ENCODE measurements at places on chromosomes 6 and 20.

GRCh38 chr6:98769546-98769945, 64.8 kb upstream of the POU3F2 start:
- DNase-seq, result peak; percentile 21

DNA sequence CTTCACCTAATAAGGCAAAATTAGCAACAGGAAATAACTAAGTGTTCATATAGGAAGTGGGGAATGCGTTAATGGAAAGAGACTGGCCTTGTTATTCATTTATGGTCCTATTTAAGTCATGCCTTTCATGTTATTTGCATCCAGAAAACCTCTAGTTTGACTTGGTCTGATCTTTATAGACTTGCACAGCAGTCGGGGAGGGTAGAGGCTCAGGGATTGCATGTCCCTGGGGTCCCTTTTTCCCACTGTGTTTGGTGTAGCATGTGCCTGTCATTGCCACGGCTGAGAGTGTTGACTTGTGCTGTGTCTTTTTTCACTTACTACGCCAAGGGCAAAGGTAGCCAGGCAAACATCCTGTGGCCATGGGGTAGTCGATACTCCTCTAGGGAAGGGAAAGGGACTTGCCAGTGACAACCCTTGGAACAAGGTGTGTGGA, 105.4 kb upstream of the RIN2 start:
- peak; percentile 5 for DNase-seq

GRCh38 chr6:15096894-15097837, 148.7 kb upstream of the JARID2 start:
- DNase-seq, result no peak

GRCh38 chr6:154429711-154430110, 73.1 kb upstream of the IPCEF1 start:
- no peak for DNase-seq

- no peak for DNase-seq
These were observed 122.9 kb upstream of the AFDN start for GRCh38 chr6:167703781-167704180.

DNA sequence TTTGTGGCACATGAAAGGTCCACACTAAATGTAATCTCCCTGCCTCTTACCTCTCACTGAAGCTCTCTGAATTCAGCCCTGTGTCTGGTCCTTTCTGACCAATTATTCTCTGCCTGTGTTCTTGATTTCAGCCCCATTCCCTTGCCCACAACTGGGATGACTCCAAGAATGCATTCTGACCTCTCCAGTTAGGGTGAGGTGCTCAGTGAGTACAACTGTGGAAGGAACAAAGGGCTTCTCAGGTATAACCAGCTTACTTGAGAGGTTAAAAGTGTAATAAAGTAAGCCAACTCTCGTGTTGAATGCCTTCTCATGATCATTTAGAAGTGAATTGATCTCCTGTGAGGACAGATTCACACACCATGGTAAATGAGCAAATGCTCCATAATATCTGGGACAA, 88.1 kb downstream of the GCLC start:
- DNase-seq, result no peak

DNA sequence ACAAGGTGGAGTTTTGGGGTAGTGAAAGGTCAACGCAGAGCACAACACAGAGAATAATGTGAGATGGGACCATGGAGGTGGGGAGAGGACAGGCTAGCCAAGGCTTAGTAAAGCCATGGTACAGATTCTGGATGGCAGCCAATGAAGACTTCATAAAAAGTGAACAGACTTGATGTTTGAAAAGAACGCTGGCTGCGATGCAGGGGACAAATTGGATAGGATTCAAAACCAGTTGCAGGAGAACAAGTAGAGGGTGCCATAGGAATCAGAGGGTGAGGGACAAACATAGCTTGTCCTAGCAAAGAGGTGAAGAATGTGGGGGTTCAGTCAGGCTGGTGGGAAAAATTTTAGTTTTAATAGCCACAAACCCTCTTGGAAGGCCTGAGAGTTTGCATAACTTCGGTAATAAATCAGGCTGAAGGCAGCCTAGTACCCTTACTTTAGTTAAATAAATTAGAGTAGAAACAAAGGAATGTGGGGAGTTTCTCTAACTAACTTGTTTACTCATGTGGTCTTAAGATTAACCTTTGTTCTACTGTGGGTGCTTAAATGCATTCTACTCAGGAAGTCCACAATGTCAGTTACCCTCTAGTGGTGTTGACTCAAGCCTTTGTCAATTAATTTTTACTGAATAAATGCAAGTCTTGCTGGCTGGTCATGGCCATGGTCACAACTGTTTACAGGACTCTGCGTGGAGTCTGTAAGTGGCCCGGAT, 216.4 kb downstream of the C6orf118 start:
- DNase-seq, result no peak

GRCh38 chr6:125019918-125020317, 57.7 kb downstream of the RNF217 start:
- DNase-seq, result no peak

DNA sequence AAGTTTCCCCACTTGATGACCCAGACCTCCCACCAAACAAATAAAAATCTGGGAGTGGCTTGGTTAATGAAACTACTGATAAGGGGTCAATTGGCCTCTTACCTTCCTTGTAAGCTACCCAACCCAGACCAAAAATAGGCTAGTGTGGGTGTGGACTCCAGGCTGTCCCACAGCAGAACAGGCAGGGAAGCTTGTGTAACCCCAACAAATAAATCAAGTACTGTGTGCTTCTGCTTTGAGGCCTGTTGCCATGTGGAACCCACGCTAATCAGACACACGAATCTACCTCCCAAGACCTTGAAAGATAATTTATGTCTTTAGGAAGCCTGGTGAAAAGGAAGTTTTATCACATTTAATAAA, 33.7 kb upstream of the PAQR8 start:
- DNase-seq, result no peak

DNA sequence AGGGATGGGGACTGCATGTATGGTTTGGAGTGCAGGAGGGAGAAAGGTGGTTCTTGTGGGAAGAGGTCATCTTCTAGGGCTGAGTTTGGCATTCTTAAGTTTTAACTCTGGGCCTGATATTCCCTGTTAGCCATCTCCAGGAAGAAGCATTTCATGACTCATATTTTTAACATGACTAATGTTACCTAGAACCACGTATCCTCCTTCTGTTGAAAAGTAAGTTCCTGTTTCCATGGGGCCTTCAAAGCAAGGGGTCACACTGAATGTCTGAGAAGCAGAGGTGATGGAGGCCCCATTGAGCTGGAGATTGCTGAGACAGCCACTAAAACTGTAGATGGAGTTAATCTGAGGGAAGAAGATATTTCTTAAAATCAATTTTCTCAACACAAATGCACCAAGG, 30.2 kb downstream of the FAM229B start:
- no peak for DNase-seq

DNA sequence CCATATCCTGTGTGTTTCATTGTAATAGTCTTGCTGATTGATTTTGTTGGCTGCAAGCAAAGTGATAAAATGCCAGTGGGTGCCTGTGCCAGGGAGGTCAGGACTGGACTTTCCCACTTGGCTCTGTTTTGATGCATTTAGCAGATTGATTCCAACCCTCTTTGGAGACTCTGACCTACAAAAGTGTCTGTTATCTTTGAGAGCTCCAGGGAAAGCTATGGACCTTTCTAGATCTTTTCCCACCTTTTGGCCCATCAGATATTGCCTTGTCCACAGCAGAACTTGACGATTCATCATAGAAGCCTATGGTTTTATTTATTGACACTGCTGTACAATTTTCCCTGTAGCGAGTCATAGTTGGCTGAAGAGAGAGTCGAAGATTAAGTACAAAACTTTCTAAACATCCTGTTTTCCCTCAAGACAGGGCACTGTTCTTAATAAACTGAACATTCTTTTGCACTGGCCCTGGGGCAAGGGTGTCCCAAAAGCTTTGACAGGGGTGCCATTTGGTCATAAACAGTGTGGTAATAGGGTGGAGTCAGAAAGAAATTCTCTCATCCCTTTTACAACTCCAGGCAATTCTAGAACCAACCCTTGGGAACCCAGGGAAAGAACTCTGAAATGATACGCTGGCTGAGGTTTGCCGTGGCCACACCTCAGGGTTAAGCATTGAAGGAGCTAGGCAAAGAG, 53.7 kb downstream of the E2F3 start:
- DNase-seq, result peak; percentile 26

GRCh38 chr6:83470587-83470986, 39.7 kb upstream of the ME1 start:
- no peak for DNase-seq

All from dermis microvascular lymphatic vessel endothelial cell (primary cell).